ENCODE measurements at places on chromosomes 4 and X.

DNA sequence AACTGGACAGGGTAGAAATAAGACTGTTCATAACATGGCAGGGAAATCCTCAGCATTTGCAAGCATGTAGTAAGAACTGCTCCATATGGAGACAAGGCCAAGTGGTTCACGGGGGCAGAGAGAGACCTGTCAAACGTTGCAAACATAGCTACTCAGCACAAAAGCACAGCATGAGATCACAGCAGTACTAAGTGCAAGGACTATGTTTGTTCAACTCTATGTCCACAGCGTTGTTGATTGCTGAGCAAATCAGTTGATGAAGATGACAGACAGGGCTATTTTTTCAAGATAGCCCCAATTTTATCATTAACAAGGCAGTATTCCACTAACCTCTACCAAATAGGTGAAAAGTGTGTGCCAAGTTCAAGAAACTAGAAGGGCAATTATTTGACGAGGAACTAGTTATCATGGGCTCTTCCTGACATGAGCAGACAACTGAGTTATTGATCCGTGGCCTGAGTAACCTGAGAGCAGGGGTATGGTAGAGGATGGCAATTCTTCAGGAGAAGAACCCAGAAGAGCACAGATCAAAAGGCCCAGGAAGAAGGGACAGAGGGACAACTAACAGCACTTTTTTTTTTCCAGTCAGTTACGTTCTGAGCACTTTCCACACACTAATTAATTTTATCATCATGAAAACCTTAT, 57.4 kb downstream of the SPOCK3 start:
- DNase-seq, result no peak

GRCh38 chr4:133154725-133155124, 5.6 kb downstream of the PCDH10 start:
- DNase-seq, result peak; percentile 22

- no peak for DNase-seq
Measured at GRCh38 chrX:107826238-107827029, 768 bp downstream of the MID2 start.

DNA sequence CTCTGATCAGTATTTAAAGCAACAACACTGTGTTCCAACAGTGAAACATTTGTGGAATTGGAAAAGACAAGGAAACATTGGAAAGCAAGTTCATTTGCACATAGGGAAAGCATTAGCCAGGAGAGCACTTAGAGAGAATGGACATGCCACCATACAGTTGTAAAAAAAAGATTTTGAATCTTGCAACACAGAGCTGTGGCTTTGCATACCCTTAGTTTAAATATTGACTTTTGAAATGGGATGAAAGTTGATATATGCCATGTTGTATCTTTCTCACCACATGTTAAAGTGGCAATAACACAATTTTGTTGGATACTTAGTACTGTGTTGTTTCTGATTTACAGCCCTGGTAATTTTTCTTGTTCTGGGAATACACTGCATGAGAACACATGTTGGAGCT, 208.1 kb downstream of the BMPR1B start:
- DNase-seq, result no peak

DNA sequence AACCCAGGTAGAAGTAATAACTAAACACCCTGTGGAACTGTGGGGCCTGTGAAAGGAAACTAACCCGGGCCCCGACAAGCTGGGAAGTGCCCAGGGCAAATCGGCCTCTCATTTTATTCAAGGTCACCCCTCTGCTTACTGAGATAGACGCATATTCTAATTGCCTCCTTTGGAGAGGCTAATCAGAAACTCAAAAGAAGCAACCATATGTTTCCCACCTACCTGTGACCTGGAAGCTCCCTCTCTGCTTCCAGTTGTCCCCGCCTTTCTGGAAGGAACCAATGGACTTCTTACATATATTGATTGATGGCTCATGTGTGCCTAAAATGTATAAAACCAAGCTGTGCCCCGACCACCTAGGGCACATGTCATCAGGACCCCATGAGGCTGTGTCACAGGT, 23.1 kb upstream of the DHRSX start:
- DNase-seq, result no peak

DNA sequence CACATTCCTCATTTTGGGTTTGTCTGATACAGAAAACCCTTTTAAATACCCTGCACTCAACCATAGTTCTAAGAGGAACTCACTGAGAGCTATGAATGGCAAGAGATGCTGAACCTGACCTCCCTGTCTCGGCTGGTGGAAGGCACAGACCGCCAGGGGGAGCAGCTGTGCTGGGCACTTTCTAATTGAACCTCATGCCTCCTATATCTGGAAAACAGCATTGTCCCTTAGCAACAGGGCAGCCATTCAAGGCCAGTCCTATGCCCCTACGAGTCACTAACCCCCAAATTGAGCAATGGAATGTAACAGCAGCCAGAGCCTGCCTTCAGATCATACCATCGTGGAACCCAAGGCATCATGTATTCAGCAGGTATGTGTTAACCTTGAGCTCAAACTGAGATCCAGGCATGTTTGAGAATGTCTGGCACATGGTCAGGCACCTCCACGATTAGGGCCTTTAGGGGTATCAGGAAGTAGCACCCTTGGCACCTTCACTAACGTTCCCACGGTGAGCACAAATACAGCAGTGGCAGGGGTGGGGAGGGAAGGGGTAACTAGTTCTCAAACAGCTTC, 5.1 kb downstream of the USP27X start:
- DNase-seq, result no peak

DNA sequence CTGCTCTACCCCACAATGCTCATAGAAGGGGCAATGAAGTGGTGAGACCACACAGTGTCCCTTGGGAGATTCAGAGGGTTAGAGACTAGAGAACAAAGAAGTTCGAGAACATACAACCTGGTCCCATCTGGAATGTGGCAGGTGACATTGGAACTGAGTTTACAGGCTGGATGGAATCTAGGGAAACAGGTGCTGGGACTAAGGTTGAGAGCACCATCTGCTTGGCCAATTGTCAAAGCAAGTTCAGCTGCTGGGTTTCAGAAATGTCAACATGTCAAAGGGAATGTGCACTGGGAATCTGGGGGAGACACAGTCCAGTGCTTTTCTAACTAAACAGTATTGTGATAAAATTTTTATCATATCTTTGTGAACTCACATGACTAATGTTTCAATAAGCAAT, 15.9 kb upstream of the FAM13A start:
- DNase-seq, result no peak

- no peak for DNase-seq
Measured at GRCh38 chrX:44506678-44507077, 36.0 kb downstream of the FUNDC1 start.

DNA sequence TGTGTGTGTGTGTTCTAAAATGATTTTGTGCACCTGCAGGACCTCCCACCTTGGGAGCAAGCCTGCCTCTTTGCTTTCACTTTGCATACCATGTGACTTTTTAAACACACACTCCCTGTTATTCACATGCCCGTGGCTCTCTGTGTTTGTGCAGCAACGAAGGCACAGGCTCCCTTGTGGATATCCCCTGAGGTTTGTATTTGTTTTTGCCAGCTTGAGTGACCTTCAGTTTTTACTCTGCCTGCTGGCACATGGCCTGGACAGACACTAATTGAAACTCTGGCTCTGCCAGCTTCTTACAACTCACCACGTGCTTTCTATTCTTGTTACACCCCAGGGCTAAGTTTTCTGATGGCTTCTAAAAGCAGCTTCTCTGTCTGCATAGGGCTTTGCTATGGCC, 885.8 kb downstream of the SH3BGRL start:
- DNase-seq, result no peak

GRCh38 chrX:67328476-67328875, 215.3 kb upstream of the AR start:
- no peak for DNase-seq

DNA sequence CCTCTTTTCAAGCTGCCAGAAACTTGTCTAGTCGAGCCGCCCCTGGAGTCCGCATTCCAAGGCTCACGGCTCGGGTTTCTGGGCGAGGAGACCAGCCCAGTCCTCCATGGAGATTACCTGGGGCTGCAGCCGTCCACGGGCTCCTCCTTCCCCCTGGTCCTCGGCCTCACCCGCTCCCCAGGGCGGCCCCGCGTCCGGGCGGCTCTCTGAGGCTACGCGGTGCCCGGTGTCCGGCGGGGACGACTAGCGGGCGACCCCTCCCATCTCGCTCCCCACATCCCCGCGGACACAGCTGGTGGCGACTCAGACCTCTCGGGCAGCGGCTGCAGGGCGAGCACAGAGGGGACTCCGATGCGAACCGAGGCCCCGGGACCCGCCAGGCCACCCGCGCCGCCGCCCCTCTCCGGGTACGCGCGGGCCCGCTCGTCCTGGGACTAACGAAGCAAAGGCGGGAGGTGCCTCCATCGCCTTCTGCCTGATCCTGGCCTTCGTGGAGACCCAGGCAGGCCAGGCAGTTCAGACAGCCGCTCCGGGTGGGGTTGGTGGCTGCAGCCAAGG, 159.4 kb downstream of the TRAM1L1 start:
- no peak for DNase-seq

GRCh38 chrX:71178908-71179307, 34.3 kb downstream of the NLGN3 start:
- DNase-seq, result no peak

- DNase-seq, result no peak
Measured at GRCh38 chr4:52996261-52997131, 134.4 kb downstream of the RASL11B start.

DNA sequence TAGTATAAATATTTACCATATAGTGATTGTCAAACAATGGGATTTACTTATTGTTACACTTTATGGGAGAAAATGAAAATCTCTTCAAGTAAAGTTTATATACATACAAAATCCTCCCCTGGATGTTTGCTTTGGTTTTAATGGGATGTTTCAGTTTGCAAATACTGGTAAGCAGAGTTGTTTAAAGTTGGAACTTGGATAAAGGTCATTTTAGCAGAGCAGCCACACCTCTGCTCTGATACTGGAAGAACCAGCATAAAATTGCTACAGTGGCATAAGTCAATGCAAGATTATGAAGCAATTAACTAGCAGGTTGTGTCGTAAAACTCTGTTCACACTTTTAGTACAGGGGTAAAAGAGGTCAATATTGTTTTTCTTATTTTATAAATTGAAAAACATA, 101.2 kb downstream of the TRAPPC11 start:
- DNase-seq, result no peak

- no peak for DNase-seq
Measured at GRCh38 chr4:41820473-41820872, 71.9 kb upstream of the PHOX2B start.

DNA sequence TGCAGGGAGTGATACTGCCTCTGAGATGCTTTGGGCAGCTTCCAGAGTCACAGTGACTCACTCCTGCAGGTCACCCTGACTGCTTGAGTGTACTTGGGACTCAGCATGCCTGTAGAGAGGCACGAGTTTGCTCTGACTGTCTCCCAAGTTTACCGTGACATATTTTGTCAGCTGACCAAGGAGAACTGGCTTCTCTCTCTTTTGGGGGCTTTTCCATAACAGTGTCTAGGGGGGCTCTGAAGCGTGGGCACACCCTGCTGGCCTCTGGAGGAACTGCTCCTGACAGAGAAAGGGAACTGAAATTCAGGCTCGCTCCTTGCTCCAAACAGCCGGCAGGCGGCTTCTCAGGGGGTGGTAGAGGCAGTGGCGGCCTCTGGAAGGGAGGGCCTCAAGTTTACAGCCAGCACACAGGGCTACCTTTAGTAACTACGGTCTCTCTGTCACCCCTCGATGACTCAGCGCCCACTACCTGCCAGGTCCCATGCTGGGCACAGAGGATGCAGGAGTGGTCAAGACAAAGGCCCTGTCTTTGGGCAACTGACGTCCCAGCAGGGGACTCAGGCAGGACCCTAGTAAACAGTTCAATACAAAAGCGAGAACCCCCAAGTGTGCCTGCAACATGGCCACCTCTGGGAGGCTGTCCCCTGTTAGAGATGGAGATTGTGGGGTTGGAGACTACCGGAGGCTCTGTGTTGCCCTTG, 17.8 kb downstream of the ZNF185 start:
- peak; percentile 57 for DNase-seq

GRCh38 chr4:82892467-82892802, 1.5 kb upstream of the SEC31A start:
- DNase-seq, result no peak

- DNase-seq, result no peak
Measured at GRCh38 chr4:39655876-39656275, 17.2 kb upstream of the SMIM14 start.

DNA sequence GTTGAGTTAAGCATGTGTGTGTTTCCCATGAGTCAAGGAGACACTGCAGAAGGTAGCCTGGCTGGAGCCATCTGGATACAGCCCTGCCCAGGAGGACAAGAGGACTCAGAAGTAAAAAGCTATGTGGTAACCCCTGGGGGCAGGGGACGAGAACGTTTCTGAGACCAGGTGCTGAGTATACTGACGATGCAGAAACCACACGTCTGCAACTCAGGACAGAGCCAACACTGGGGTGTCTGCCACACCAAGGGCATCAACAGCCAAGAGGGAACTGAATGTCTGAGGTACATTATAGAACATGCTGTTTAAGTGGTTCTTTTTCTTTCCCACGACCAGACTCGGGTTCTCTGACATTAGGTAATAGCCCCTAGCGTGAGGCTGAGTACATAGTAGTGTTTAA, 94.1 kb upstream of the GPR34 start:
- no peak for DNase-seq

GRCh38 chrX:38804432-38804681, 3.1 kb downstream of the MID1IP1 start:
- DNase-seq, result no peak

DNA sequence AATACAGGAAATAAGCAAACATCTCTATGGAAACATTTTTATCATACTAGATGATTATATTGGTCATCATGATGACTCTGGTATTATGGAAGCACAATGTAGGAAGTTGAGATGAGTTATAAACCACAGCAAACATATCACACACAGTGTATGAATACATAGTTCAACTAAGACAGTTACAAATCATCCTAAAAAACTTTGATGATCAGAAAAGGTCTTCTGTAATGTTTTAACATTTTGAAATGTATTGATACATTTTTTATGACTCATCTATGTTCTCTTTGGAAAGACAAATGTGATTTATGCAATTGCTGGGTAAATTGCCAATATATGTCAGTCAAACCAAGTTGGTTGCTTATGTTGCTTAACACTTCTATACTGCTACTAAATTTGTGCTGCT, 4.8 kb downstream of the CXCL3 start:
- DNase-seq, result no peak

- no peak for DNase-seq
Measured at GRCh38 chrX:123835661-123836371, 24.0 kb upstream of the XIAP start.

- no peak for DNase-seq
Measured at GRCh38 chrX:65488495-65488894, 46.1 kb downstream of the LAS1L start.

DNA sequence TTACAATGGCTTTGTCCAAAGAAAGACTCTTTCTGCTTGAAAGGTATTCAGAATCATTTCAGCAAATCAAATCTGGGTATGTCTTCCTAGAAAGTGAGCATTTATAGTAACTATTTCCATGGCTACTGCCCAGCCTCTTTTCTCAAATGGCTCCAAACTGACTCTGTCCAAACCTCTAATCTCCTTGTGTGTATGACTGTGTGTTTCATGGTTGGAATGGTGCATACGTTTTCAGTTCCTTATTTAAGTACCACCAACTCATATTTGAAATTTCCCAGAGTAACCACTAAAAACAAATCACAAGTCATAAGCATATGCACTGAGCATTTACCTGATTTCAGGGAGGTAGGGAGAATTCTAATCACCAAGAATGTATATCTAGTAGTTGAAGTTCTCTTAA, 106.0 kb downstream of the TMEM144 start:
- DNase-seq, result no peak

GRCh38 chr4:181569553-181569952, 673.6 kb upstream of the TENM3 start:
- peak; percentile 20 for DNase-seq

Measured in D721Med (cell line).